ENCODE measurements at places on chromosomes 4 and X. TPM values are rescaled to one million over a fixed set of nuclear protein-coding genes. Genes with fewer than 3 reads are reported as not detected.

The LGI2 gene
- polyA plus RNA-seq: 0.98 TPM

The SYTL5 gene
- polyA plus RNA-seq: 0.33 TPM

The ACE2 gene
- 3.7 TPM for polyA plus RNA-seq

The CXCL9 gene
- polyA plus RNA-seq: 0.14 TPM

The CFI gene
- polyA plus RNA-seq: 26.8 TPM

The RAB40A gene
- 0.06 TPM for polyA plus RNA-seq

Data from adipose tissue (tissue), 3 donors.